ENCODE measurements at places on chromosomes 3 and 15. TPM values are rescaled to one million over a fixed set of nuclear protein-coding genes. Genes with fewer than 3 reads are reported as not detected.

LMCD1 gene
- 14.5 TPM for total RNA-seq

ADAMTSL3 gene
- total RNA-seq, result 0.34 TPM

USP50 gene
- total RNA-seq, result not detected

MYZAP gene
- total RNA-seq, result 1.4 TPM

ZBTB47 gene
- 2.5 TPM for total RNA-seq

SNURF gene
- total RNA-seq, result 1.7 TPM

RASL12 gene
- 1.6 TPM for total RNA-seq

ATP8B4 gene
- not detected for total RNA-seq

GPR87 gene
- total RNA-seq, result 0.77 TPM

TIMP4 gene
- total RNA-seq, result 2.2 TPM

LCMT2 gene
- total RNA-seq, result 11.8 TPM

BOC gene
- total RNA-seq, result 5.0 TPM

CCR3 gene
- not detected for total RNA-seq

IL12A gene
- total RNA-seq, result not detected

TTC21A gene
- 1.3 TPM for total RNA-seq

SATB1 gene
- total RNA-seq, result 15.4 TPM

FOXB1 gene
- 0.06 TPM for total RNA-seq

PPIB gene
- total RNA-seq, result 334 TPM

NGLY1 gene
- total RNA-seq, result 40.8 TPM

ZIC1 gene
- total RNA-seq, result 19.5 TPM

CAPN3 gene
- 0.06 TPM for total RNA-seq

MITF gene
- total RNA-seq, result 11.4 TPM

RTP3 gene
- not detected for total RNA-seq

DISP2 gene
- 0.51 TPM for total RNA-seq

SH2D7 gene
- total RNA-seq, result not detected

P3H2 gene
- 49.8 TPM for total RNA-seq

MEIS2 gene
- total RNA-seq, result 35.3 TPM

SMAD6 gene
- total RNA-seq, result 9.0 TPM

ARGFX gene
- total RNA-seq, result not detected

UBE2E2 gene
- total RNA-seq, result 35.8 TPM

ITIH3 gene
- not detected for total RNA-seq

LRRIQ4 gene
- total RNA-seq, result not detected

ZBTB20 gene
- 2.5 TPM for total RNA-seq

FAM107A gene
- 0.11 TPM for total RNA-seq

GLCE gene
- total RNA-seq, result 14.1 TPM

BUB1B gene
- total RNA-seq, result 108 TPM

DAZL gene
- not detected for total RNA-seq

MFAP1 gene
- 43.4 TPM for total RNA-seq

DUOX2 gene
- total RNA-seq, result 0.40 TPM

NRG4 gene
- total RNA-seq, result 0.15 TPM

ALDH1A3 gene
- total RNA-seq, result 141 TPM

ARL8B gene
- 35.8 TPM for total RNA-seq

ADAMTS17 gene
- 5.1 TPM for total RNA-seq

SPTBN5 gene
- 1.1 TPM for total RNA-seq

RTP1 gene
- total RNA-seq, result not detected

HPS3 gene
- 19.1 TPM for total RNA-seq

AADACL2 gene
- not detected for total RNA-seq

TMEM158 gene
- 4.9 TPM for total RNA-seq

KLHL40 gene
- not detected for total RNA-seq

UACA gene
- 16.0 TPM for total RNA-seq

FANCD2OS gene
- not detected for total RNA-seq

CCDC33 gene
- 4.9 TPM for total RNA-seq

SSUH2 gene
- total RNA-seq, result 0.27 TPM

SKIL gene
- 39.9 TPM for total RNA-seq

CPOX gene
- total RNA-seq, result 58.9 TPM

RGMA gene
- total RNA-seq, result not detected

LEKR1 gene
- total RNA-seq, result 1.4 TPM

Data from Daoy (cell line).